ENCODE measurements at places on chromosomes 2 and 18. TPM values are rescaled to one million over a fixed set of nuclear protein-coding genes. Genes with fewer than 3 reads are reported as not detected.

The KCNS3 gene
- 21.6 TPM for total RNA-seq

The DCDC2C gene
- total RNA-seq = not detected

The SCYGR1 gene
- total RNA-seq = not detected

The EPHA4 gene
- 36.8 TPM for total RNA-seq

The LINC00305 gene
- total RNA-seq = not detected

All from mucosa of descending colon (tissue), 3 donors.